ENCODE measurements at places on chromosomes 1 and 21. TPM values are rescaled to one million over a fixed set of nuclear protein-coding genes. Genes with fewer than 3 reads are reported as not detected.
A peak's percentile ranks its signal among the peaks of the same experiment; 100 is the strongest.

DNA sequence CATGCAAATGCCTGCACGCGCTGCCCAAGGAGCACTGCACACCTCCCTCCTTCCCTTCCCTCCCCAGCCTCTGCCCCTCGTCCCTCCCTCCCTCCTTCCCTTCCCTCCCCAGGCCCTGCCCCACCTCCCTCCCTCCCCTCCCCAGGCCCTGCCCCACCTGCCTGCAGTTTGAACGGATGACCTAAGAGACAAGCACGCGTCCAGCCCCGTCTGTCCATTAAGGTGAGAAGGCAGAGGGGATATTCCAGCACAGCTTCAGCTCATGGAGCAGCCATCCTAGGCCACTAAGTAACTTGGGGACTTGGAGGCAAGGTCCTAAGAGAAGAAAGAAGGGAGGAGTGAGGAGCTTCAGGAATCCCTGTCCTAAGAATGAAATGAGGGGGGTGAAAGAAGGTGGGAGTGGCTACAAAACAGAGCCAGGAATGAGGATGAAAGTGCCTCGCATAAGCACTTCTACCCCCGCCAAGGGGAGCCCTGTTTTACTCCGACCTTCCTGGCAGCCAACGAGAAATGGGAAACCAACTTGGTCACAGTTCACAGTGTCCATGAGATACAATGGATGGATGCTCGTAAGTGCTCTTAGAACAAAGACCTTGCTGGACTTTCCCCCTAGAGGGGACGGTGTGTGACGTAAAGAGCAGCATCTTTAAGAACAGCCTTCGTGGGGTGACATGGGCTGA, 21.3 kb upstream of the EFHD2 start:
- no peak for DNase-seq

DNA sequence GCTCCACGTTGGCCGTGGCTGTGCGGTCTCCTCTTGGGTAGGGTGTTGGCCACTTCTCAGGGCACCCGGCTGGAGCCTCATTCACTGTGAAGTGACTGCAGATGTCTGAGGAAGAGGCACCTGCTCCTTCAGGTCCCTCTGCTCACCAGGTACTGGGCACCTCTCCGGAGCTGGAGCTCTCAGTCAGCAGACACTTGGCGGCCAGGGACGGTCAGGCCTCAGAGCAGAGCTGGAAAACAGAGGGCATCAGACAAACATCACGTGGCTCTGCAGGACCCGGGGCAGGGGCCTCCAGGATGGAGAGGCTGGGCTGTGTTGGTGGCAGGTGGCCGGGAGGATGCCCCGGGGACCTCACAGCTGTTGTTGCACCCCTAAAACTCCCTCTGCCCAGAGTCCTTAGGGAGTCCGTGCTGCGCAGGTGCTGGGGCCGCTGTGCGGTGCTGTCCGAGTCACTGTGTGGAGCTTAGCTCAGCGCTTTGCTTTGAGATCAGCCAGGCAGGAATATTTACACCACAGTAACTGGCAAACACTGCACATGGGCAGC, 59.7 kb downstream of the SLX9 start:
- no peak for DNase-seq

The RNF186 gene
- total RNA-seq, result 2.7 TPM

The ORC1 gene
- 0.50 TPM for total RNA-seq

The KRTAP19-3 gene
- not detected for total RNA-seq

DNA sequence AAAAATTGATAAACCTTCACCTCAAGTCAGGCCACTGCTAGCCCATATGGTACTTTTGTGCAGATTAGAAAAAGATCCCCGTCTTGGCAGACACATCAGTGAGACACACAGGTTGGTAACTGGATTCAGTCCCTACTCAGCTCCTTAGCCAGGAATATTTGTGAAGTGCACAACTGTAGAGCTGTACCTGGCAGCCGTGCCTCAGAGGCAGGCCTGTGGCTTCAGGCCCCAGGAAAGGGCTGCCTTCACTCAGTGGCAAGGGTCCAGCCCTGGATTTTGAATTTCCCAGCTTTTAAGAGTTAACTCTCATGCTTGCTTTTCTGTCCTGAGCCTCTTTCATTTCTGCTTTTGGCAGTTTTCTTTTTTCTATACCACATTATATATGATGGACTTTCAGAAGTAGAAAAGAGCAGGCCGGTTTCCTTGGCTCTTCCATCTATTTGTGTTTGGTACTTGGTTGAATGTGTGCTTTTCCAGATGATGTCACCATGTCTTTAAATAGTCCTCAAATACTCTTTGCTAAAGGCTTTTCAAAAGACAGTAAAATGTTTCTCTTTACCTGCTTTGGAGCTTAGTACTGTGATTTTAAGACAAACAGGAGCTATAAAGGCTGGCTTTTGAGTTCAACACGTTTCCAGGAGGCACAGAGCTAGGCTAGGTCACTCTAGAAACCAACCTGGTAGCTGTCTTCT, 186.6 kb downstream of the AK5 start:
- no peak for DNase-seq

The KCNE1 gene
- 2.5 TPM for total RNA-seq

The CFHR4 gene
- 0.35 TPM for total RNA-seq

GRCh38 chr1:61570191-61570590, 154.8 kb downstream of the TM2D1 start:
- DNase-seq, result no peak

The ASH1L gene
- total RNA-seq, result 68.5 TPM

DNA sequence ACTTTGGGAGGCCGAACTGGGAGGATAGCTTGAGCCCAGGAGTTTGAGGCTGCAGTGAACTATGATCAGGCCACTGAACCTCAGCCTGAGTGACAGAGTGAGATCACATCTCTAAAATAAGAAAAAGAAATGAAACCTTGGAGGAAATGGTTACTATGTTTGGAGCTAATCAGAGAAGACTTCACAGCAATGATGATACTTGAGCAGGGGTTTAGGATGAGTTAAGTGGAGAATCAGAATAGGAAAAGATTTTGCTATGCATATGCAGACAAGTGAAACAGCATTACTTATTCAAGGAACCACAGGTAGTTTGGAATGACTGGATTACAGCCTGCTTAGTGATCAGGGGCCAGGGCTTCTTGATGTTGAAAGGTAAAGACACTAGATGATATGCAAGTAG, 1.3 kb upstream of the CD5L start:
- DNase-seq, result no peak

- DNase-seq, result no peak
These were observed 212.7 kb upstream of the ESRRG start for GRCh38 chr1:216935901-216936300.

DNA sequence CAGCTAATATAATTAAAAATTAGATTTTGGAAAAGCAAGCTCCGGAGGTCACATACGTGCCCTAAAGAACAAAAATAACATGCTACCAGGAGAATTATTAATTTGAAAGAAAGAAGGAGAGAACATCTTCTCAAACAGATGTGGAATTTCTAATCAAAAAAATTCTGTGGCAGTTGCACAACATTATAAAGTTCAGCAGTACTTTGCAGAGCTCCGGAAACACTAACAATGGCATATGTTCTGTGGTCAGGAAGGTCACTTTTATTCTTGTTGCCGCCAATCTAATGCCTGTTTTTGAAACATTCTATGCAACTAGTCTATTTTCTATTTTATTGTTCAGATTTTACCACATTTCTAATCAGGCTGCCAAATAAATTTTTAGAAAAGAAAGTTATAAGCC, 186.8 kb downstream of the SMYD3 start:
- DNase-seq, result no peak

DNA sequence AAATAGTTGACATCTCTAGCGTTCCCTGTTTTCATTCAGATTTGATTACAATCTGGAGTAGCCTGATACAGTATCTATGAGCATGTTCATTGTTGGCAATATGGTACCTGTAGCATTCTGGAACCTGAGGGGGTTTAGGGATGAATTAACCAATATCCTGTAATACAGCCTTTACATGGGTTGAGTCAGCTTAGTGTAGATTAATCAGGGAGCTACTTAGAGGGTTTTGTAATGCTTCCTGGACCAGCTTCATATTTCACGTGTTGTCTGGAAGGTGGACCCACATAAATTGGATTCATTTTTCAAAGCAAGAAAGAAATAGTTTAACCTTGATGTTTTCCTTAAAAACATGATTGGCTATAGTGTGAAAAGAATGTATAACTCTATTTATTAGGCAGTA, 3.6 kb downstream of the OTUD3 start:
- DNase-seq, result no peak

DNA sequence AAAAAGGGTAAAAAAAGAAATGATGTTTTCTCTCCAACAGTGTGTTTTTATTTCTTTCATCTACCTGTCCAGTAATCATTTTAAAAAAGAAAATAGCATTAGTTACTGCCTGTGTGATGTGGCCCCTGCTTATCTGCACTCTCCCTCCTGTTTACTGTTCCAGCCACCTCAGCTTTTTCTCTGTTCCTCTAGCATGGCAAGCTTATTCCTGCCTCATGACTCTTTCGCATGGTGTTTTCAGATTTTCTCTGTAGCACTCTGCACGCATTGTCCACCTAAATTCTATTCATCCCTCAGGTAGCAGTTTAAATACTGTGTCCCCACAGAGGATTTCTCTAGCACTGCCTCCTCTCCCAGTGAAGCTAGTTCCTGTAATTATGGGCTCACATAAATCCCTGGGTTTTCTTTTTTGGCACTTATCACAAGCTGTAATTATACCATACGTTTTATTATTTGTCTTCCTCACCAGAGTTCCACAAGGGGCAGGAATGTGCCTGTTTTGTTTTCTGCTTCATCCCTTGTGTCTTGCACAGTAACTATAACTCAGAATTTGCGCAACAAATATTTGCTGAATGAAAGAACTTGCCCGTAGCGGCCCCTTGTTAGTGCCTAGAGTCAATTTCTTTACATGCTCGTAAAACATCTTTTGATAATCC, 51.4 kb upstream of the LRIG2 start:
- no peak for DNase-seq

DNA sequence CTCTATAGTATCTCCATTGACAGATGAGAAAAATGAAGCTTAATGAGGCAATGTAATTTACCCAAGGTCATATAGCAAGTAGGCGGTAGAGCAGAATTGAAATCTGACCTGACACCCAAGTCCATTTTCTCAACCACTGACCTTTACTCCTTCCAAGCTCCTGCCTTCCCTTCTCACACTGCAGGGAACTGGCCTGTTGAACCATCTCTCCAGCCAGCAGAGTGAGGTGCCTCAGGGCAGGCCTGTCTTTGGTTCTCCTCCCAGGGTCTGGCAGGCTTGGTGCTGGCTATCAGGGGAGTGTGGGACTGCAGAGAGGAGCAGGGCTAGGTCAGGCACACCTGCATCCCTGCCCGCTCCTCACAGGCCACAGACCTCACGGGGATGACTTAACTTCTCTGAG, 126.8 kb downstream of the BEND5 start:
- DNase-seq, result no peak

GRCh38 chr21:41979751-41980369, 26.0 kb upstream of the C2CD2 start:
- DNase-seq, result no peak

The APCS gene
- not detected for total RNA-seq

The TCHHL1 gene
- not detected for total RNA-seq

GRCh38 chr1:155981266-155982088, 3.1 kb upstream of the ARHGEF2 start:
- peak; percentile 84 for DNase-seq

DNA sequence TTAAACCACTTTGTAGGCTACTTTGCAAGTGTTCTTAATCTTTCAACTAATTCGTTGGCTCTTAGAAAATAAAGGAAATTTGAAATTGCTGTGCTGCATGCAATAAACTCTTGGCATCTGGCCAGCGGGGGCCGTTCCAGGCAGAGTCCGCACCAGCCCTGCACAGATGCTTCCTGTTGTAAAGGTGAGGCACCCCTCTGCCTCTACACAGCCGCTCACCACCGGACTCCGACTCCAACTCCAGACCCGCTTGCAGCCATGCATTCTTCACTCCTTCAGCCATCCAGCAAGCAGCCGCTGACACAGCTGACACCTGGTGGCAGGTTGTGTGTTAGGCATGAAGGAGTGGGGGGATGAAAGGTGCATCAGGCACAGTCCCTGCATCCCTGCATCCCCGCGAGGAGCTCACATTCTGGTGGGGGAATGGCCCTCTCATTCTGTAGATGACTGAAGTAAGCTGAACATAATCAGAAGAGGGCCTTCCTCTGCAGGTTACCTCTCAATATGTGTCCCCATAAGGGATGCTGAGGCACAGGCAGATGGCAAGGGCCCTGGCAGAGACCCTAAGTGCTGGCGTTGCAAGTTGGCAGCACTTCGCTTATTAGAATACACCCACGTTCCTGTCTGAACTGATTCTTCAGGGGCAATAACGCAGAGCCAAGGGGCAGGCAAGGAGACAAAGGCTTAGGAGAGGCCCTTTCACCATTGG, 56.8 kb downstream of the GLIS1 start:
- peak; percentile 82 for DNase-seq

DNA sequence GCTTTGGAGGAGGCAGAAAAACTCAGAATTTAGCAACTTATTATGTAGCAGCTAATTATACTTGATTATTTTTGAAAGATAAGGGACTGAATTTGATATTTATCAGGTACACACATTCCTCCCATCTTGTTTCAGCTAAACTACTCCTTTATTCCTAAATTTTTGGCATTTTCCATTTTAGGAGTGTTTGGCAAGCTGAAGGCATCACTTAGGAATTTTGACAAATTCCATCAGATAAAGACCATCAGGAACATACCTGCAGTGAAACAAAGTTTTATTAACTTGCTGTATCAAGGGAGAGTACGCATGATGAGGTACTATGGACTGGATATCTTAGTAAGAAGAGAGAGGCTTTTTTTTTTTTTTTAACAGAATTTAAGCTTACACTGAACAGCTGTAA, 1092.2 kb downstream of the PLA2G4A start:
- DNase-seq, result no peak

The PRRX1 gene
- 8.1 TPM for total RNA-seq

DNA sequence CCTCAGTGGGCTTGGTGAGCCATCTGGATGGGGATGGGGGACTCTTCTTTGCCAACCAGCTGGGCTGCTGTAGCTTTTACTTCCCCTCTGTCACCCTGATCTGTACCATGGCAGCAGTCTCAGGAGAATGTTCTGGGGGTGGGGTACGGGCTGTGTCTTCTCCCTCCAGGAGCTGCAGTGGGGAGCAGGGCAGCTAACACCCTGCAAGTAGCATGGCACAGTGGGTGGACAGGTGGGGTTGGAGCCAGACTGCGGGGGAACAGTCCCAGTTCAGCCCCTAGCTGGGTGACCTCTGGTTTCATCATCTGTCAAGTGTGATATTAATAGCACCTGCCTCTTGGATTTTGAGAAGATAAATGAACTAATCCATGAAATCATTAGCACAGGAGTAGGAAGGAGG, 3.1 kb downstream of the NFASC start:
- peak; percentile 15 for DNase-seq

Data from kidney (tissue), 22 donors.